ENCODE measurements at places on chromosomes 1 and 21.

DNA sequence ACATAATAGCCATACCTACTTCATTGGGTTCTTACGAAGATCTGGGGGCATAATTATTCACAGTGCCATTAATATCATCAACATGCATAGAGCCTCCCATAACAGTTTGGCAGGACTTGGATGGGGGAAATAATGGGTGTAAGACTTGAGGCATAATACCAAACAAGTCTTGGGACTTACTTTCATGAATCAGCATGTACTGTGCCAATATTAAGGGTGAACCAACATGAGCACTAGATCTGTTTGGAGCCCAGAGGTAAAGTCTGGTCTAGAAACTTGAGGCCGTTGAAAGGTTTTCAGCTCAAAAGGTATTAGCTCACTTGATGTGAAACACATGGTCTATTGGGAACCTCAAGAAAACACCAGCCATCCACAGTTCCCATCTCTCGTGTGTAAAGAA lies 56.7 kb upstream of the ZC3H11B start:
- no peak for DNase-seq

DNA sequence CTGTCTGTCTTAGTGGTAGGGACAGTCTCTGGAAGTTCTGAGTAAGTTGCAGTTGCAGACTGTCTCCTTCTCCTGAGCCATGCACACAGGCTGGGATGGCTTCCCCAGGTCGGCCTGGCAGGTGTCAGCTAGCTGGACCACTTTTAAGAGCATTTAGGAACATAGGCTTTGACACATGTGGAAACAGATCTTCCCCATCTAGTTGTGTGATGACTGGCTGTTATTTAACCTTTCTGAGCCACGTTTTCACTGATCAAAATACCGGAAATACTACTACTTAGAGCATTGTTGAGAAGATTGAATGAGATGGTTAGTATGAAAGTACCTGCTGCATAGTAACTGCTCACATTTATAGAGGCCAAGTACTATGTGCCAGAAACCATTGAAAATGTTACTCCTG lies 6.2 kb upstream of the MAPKAPK2 start:
- DNase-seq, result no peak

DNA sequence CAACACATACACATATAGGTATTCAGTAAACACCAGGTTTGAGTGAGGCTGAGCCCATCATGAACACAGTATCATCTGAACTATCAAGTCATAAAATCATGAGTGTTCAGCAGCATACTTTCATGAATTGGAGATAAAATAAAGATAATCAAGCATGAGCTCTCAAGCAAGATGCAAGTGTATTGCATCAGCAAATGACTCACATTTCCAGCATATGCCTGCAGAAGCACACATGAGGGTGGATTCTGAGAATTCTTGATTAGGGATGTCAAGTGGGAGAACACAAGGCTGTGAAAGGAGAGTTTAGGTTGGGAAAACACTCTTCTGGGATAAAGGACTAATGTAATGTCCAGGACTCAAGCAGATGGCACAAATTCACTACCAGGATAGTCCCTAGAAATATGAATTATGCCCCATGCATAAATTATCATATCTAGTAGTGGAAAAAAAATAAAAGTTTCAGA lies 299.2 kb downstream of the SRGAP2C start:
- DNase-seq, result no peak

DNA sequence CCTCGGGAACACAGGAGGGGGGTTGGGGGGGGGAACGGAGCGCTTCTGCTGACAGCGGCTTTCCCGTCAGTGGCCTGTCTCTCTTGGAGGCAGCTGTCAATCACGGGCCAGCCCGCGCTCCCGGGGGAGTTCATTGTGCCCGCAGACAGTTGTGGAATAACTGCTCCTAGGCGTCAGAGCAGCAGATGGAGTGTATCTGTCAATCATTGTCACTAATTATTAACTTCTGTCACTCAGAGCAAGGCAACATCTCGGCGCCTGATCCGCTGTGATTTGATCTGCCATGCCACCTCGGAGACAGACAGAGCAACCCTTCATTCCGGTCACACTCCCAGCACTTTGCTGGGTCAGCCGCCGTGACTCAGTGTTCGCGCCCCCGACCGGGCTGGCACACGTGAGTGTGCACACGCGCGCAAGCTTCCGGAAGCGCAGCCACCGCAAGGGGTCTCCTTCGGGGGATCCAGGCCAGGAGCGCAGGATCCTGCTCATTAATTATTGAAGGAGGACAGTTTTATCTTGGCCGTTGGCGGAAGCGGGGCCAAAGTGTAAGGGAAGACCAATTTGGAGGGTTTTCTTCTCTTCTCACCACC lies 75.8 kb downstream of the RRAGC start:
- no peak for DNase-seq
